IPS DF 19.7 (cell line): ENCODE measurements at places on chromosomes 2 and 18.

GRCh38 chr2:130355578-130356431 lies at the start of gene PTPN18:
PTPN18 (plus strand) TSS chr2:130356056; CDS start chr2:130356108, 52 bp downstream.
- no peak for DNase-seq

DNA sequence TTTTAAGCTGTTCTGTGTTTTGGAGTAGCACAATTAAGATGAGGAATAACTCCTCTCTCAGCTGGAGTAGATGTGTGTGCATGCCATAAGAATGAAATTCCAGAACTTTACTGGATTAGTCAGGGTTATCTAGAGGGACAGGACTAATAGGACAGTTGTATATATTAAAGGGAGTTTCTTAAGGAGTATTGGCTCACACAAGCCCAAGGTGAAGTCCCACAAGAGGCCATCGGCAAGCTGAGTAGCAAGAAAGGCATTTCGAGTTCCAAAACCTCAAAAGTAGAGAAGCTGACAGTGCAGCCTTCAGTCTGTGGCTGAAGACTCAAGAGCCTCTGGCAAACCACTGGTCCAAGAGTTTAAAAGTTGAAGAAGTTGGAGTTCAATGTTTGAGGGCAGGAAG lies 113.7 kb downstream of the RIT2 start:
- no peak for DNase-seq

DNA sequence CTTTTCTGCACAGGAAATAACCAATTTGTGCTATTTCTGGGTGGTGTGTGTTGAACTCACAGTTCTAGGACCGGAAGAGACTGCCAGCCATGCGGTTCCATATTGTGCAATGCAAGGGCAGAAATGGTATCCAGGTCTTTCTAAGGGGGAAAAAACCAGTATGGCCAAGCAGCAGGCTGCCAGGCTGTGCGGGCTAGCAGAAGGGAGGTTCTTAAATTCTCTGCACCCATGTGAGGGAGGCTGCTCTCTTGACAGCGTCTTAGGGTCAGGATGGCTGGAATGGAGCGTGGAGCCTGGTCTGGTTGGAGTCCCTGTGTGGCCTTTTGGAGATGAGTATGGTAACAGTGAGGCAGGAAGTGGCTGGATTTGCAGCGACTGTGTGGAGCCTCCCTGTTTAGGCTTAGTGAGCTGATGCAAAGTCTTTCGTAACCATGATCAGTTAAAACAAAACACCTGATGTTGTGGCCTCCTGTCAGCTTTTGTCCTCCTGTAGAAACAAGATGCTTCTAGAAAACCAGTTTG lies 52.6 kb downstream of the NCK2 start:
- DNase-seq: no peak

DNA sequence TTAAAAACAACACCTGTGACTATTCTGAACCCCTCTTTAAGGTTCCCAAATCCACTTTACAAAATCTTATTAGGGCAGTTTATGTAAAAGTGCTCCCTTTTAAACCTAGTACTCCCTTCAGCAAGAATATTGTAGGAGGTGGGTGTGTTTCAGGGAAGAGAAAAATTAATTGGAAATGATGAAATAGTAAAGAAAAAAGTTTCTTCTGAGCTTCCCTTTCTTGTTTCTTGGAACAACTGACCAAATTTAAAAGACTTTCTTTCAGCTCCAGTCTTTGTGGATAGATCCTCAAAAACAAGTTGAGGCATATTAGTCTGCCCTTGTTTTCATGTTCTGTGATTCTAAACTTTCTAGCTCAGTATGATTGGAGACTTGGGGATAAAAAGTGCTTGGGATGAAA lies 3.0 kb downstream of the VWA3B start:
- no peak for DNase-seq

DNA sequence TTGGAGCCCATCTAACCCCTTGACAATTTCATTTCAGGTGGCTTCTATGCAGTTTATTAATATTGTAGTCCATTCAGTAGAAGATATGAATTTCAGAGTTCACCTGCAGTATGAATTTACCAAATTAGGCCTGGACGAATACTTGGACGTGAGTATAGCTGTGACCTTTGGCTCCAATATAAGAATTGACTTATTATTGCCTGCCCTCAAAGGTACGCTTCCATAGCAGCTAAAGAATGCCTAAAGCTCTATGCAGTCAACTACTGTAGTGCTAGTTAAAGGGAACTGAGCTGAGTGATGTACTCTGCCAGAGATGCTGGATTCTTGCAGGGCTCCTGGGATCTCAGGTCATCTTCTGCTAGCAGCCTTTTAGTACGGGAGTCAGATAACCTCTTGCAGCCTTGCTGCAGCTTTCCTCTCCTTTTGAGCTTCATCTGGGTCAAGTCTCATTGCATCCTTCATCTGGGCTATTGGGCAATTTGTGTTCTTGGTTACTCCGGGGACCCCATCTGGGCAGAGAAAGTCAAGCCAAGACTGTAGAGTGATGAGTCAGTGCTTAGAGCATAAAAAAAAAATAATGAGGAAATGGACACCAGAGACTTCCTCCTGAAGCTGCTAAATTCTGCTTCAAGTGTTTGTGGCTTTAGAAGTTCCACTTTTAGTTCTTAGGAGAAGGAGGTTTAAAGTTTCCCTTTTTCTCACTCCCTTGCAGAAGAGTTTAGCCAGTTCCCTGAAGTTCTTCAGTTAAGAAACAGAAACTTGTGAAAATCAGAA lies 105.6 kb downstream of the PRPF40A start:
- DNase-seq: no peak

DNA sequence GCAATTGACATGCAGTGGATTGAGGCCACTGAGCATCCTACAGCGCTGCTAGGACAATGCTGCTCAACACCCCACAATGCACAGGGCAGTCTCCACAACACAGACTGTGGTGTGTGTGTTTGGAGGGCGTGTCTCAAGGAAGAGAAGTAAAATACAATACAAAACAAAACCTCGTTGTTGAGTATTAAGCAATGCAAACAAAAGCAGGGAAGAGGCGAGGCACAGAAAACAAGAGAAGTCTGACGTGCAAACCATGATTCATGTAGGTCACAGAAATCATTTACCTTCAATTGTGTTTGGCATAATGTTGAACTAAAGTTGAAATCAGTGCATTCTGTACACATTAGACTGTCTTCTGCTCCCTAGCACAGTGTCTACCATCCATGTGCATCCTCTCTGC lies 260.9 kb downstream of the PHLPP1 start:
- no peak for DNase-seq

- no peak for DNase-seq
Measured at GRCh38 chr2:239939736-239940483, 85.2 kb downstream of the NDUFA10 start.

DNA sequence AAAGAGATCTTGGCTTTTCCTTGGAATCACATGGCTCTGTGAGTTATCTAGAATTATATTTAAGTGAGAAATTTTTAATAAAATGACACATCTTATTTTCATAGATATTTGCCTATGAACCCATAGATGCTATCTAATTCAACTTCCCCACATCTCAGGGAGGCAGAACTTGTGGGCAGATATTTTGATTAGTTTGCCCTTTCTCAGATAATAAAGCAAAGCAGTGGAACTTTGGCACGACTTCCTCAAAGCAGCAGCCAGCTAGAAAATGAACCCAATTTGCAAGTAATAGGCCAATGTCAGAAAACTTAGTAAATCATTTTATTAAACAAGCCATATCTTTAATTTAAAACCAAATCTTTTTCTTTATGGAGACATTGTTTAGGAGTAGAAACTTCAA lies 32.7 kb downstream of the RAB27B start:
- DNase-seq: no peak

DNA sequence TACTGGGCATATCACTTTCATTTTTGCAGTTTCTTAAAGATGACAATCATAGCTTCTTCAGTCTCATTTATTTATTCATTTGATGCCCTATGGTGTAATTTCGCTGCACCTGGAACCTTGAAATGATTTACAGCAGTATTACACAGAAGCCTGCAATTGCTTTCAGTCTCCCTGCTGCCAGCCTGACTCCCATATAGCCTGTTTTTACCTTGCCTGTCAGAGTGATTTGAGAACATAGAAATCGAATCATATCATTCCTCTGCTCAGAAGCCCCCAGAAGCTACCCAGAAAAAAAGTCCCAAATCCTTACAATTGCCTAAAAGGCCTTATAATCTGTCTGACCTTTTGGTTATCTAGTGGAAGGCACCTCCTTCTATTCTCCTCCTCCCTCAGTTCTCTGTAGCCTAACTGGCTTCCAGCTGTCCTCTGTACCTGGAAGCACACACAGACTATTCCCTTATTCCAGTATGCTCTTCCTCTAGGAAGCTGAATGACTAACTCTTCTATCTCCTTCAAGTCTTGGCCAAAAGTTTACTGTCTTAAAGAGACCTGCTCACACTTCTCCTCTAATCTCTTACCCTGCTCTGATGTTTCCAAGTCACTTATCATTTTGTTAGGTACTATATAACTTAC lies 12.6 kb downstream of the SCN3A start:
- no peak for DNase-seq

GRCh38 chr2:237178396-237178795 lies 92.7 kb downstream of the COPS8 start:
- DNase-seq: no peak

DNA sequence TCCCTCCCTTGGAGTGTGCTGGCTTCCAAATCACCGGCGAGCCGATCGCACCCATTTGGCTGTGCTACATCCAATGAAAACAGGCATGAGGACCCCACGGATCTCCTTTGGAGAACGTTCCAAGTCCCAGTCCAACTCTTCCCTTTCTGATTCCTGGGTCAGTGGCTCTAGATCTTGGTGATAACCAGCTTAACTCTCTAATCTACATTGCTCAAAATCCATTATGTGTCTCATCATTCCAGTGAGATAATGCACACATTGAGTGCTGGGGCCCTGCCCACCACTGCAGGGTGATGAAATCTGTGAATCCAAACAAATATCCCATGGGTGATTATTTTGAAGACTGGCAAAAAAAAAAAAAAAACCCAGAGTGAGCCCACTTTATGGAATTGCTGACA lies 232.7 kb upstream of the COPS8 start:
- DNase-seq: no peak

- no peak for DNase-seq
Measured at GRCh38 chr18:80231151-80231550, 16.2 kb downstream of the PARD6G start.

GRCh38 chr2:19649142-19649541 lies 252.6 kb downstream of the TTC32 start:
- no peak for DNase-seq

DNA sequence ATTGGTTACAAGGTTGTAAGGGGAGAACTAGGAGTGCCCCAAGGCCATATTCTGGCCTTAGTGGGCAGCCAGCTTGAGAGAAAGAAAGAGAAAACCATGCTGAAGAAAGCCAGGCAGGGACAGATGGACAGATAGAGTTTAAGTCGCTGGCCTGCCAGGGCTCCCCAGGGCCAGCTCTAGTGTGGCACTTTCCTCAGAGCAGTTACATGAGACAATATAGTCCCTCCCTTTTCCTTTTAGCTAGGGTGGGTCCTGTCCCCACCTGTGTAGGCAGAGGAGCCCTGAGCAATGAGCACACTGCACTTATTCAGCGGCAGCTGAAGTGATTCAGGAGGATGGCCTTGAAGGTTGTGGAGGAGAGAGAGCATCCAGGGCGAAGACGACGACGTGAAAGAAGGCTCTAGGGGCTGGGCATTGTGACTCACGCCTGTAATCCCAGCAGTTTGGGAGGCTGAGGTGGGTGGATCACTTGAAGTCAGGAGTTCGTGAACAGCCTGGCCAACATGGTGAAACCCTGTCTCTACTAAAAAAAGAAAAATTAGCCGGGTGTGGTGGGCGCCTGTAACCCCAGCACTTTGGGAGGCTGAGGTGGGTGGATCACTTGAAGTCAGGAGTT lies 152.0 kb upstream of the SLC1A4 start:
- no peak for DNase-seq

DNA sequence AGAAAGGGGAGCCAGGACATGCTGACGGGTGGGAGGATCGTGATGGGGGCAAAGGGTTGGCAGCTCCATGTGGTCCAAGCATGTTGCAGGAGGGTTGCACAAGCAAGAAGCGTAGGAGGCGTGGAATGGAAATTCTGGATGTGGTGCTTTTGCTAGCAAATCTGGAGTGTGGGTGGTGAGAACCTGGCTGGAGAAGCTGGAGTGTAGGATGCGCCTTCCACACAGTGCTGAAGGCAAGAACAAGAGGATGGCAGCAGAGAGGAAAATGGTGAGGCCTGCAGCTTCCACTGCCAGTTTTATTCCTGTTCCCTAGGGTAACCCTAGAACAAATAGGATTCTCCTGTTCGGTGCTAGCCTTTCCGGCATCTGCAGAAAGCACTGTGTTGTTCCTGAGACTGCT lies 22.4 kb downstream of the CREG2 start:
- DNase-seq: no peak

DNA sequence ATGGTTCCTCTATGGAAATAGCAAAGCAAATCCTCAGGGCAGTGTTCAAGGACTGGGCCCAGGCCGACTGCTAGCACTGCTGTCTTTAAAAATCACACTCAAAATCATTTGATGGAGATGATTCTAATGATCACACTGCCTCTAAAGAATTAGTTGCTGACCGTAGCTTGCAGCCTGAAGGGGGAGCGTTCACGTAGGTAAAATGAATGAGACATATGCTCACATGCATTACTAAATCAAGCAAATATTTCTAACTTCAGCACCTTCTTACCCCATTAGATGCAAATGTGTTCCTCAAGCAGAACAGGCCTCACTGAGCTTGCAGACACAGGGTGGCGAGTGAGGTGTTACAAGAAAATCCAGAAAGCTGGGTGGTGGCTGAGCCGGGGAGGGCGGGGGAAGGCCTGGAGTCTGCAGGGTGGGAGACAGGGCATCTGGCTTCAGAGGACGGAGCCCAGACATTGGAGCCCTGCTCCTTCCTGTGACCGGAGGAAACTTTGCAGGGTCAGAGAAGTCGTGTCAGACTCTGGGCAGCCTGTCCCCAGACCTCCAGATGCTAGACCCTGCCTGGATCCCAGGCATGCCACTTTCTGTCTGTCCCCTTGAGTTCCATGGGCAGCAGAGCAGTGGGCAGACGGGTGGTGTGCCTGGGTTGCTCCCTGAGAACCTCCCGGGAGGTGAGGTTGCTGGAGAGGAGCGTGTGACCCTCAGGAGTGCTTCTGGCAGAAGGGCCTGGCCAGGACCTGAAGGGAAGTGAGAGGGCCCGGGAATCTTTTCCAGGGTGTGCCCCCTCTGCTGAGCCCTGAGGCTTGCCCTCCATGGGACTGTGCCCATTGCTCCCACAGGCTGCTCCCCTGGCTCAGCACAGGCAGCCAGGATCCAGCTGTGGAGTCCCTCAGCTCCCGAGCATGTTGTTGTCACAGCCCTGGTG lies 7.1 kb upstream of the NPPC start:
- DNase-seq: no peak

- DNase-seq: no peak
Measured at GRCh38 chr2:105929516-105929915, 184.8 kb downstream of the NCK2 start.

DNA sequence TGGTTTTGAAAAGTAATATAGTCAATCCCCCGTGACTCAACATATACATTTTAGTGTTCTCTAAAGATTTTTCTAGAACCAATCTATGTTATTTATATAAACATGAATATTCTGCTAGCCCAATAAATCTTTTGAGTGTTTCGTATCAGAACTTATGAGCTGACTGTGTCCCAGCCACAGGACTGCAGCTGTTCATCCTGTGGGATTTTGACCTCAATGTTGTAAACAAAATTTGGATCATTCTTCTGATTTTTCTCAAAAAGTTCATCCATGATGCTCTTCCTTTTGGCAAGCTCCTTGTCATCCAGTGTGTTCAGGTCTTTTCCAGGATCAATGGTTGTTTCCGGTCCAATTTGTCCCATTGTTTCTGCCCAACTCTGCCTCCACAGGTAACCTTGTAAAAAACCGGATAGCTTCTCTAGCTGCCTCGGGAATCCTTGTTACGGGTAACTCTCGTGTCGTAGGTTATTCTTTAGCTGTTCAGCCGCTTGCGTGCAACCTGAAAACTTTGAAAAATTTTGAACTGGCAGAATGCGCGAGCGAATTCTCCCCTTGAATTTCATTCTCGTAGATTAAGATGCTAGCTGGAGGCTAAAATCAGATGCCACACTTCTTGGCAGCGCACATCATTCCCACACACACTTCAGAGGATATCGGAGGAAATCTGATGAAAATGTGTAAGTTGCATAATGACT lies 195.2 kb downstream of the SH3BP4 start:
- no peak for DNase-seq
